ENCODE measurements at places on chromosomes 4 and X.
A peak's percentile ranks its signal among the peaks of the same experiment; 100 is the strongest.

DNA sequence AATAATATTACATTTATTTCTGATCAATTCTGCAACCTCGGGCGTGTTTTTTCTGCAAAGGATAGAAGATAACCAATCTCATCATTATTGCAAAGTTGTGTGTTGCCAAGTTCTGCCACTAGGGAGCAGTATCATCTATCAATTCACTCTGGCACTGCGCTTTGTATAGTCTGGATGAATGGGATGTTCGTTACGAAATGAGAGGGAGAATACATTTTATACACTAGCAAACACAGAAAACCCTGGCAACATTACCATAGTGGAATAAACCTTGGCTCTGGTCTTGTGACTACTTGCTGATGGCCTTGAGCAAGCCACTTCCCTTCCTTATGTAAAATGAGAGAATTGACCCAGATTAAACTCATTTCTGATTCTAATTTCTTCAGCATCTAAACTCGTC lies 97.5 kb upstream of the ZNF518B start:
- no peak for DNase-seq

- DNase-seq: no peak
Observed at GRCh38 chr4:136088211-136088867, 1444.0 kb downstream of the PCDH18 start.

GRCh38 chrX:154370300-154371016 lies 4.0 kb downstream of the FLNA start:
- DNase-seq: no peak

- DNase-seq: no peak
Observed at GRCh38 chr4:10866666-10867065, 182.1 kb upstream of the CLNK start.

- no peak for DNase-seq
Observed at GRCh38 chr4:108881190-108881589, 118.3 kb upstream of the ETNPPL start.

GRCh38 chrX:30220661-30221060 lies 5.3 kb downstream of the MAGEB2 start:
- no peak for DNase-seq

DNA sequence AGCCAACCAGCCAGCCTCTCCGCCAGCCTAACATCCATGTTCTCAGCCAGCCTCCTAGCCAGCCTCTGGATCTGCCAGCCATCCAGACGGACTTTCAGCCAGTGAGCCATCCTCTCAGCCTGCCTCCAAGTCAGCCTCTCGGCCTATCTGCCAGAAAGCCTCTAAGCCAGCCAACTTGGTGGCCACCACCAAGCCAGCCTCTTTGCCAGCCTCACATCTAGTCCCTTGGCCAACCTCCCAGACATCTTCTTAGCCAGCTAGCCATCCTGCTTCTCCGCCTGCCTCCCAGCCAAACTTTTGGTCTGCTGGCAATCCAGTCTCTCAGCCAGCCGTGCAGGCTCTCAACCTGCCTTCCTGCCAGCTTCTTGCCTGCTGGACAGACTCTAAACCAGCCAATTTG lies 16.4 kb upstream of the ARAP2 start:
- DNase-seq: no peak

- DNase-seq: no peak
Observed at GRCh38 chr4:87391576-87392054, 627 bp upstream of the HSD17B11 start.

DNA sequence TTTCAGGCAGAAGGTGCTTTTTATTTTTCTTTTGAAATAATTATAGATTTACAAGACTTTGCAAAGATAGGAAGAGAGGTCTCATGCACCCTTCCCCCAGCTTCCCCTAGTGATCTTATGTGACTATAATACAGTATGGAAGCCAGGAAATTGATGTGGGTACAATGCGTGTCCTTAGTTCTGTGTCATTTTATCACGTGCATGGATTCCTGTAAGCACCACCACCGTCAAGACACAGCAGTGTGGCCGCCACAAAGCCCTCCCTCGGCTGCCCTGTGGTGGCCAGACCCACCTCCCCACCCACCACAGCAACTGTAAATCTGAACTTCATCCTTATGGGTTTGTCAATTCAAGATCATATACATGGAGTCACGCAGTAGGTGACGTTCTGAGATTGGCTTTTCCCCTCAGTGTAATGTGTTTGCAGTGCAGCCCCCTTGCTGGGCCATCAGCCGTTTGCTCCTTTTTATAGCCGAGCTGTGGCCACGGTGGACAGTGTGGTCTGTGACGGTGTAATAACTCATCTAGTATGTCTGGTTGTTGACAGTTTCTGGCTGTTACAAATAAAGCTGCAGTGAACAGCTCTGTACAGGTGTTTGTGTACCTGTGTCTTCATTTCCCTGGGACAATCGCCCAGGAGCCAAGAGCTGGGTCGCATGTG lies 10.9 kb upstream of the HTRA3 start:
- DNase-seq: no peak

GRCh38 chrX:21863241-21863640 lies 7.5 kb downstream of the YY2 start:
- DNase-seq: no peak

DNA sequence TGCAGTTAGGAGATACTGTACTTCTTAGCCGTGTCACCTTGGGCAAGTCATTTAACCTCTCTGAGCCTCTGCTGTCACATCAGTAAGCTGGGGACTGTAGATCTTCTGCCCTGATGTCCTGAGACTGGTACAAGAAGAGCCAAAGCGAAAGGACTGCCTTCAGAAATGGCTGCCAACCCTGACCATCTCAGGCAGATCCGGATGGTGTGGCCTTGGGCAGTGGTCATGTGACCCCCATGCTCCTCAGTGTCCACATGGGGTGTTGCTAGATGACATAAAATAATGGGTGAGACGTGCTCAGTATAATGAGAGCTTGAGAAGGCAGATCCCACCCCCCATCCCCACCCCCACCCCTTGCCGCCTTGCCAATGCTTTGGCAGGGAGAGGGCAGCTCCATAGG lies 60.4 kb upstream of the MTM1 start:
- DNase-seq: no peak

DNA sequence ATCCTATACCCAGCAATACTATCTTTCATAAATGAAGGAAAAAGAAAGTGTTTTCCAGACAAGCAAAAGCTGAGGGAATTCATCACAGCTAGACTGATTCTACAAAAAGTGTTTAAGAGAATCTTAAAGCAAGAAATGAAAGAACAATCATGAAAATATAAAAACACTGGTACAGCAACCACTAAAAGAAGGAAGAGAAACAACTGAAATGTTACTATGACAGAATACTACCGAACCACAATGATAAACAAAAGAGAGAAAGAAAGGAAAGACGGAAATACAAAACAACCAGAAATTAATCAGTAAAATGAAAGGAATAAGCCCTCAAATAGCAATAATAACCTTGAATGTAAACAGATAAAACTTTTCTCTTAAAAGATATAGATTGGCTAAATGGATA lies 110.8 kb upstream of the AFF2 start:
- no peak for DNase-seq

DNA sequence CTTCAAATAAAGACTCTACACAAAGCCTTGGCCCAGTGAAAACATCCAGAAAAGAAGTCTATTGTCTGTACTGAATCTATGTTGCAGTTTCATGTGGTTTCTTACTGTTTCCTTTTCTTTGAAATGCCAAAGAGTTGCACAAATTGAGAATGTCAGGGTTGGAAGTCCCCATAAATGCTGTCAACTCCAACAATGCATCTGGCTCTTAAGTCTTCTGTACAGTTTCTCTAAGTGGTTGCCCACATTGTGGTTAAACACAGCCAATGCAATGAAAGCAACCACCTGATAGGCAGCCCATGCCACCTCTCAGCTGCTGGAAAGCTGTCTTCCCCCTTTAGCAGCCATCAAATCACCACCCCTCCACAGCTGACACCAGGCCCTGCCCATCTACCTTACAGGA lies 67.2 kb upstream of the C1GALT1C1 start:
- no peak for DNase-seq

DNA sequence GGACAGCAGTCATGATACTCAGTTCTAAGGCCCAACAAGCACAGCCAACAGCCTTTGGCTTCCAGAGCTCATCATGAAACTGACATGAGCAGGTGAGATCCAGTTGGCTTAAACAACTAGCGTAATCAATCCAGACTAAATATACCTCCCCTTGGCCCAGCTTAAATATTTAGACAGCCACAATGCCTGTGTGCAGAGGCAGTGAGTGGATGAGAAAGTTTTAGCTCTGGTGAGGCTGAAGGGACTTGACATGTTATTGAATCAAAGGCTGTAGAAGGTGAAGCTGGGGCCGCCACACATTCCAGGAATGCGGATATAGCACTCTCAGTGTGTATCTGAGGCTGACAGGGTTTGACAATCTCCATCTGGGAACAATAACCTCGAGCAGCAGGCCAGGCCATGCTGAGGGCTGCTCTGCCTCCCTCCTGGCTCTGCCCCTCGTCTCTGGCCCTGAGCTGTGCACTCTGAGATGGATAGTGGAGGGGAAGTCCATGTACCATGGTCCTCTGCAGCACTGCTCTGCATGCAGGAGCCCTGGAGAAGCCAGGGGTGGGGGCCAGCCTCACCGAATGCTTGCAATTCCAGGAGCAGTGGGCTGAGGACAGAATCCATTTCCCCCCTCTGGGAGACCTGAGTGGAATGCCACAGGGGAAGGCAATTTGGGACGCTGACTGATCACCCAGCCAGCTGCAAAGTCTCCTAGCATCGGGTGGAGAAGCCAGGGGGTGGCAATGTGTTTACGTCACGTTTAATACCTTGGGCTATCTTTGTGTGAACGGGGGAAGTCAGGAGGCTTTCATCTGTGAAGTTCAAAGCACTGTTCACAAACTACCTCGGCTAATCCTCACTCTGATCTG lies 37.3 kb upstream of the RASL11B start:
- DNase-seq: no peak

GRCh38 chrX:111329370-111329769 lies 59.1 kb upstream of the CAPN6 start:
- DNase-seq: no peak

GRCh38 chrX:42755815-42756214 lies 22.1 kb downstream of the PPP1R2C start:
- DNase-seq: no peak

GRCh38 chrX:100768679-100769338 lies 36.9 kb upstream of the SYTL4 start:
- peak; percentile 41 for DNase-seq

GRCh38 chr4:184526228-184526627 lies 51.9 kb upstream of the IRF2 start:
- no peak for DNase-seq

- DNase-seq: no peak
Observed at GRCh38 chr4:52863324-52863723, 1.2 kb downstream of the RASL11B start.

DNA sequence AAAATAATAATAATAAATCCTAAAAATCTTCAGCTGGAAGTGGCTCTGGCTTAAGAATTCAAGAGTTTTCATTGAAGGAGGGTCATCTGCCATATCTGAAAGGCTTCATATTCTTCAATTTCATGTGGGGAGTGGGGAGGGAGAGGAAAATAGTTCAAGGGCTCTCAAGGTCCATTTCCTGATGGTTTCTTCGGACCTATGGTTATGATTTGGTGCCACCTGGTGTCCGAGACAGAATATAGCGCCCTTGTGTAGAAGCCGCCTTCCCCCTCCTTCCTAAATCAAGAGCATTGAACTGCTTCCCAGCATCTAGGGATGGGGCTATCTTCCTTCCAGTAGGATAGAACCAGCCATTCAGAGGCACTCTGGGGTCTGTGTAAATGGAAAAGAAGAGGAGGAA lies 34.3 kb downstream of the NLGN3 start:
- no peak for DNase-seq

GRCh38 chrX:145844886-145845285 lies 27.3 kb downstream of the SLITRK2 start:
- DNase-seq: no peak

Measured in esophagus squamous epithelium (tissue), 5 donors.